ENCODE measurements at places on chromosomes 11 and 22.
A peak's percentile ranks its signal among the peaks of the same experiment; 100 is the strongest.

DNA sequence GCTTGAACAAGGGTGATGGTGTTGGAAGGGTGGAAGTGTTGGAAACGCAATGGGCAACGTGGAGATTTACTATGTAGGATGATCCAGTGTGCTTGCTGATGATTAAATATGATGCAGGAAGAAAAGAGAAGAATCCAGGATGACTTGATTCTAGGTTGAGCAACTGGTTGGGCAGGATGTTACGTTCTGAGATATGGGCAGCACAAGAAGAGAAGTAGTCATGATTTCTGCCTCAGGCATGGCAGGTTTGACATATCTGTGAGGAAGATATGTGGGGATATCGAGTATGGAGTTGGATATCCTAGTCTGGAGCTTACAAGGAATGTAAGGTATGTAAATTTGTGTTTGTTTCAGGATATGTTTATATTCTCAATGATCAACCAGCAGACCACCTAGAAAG lies 1.9 kb downstream of the OR52K1 start:
- DNase-seq: no peak

DNA sequence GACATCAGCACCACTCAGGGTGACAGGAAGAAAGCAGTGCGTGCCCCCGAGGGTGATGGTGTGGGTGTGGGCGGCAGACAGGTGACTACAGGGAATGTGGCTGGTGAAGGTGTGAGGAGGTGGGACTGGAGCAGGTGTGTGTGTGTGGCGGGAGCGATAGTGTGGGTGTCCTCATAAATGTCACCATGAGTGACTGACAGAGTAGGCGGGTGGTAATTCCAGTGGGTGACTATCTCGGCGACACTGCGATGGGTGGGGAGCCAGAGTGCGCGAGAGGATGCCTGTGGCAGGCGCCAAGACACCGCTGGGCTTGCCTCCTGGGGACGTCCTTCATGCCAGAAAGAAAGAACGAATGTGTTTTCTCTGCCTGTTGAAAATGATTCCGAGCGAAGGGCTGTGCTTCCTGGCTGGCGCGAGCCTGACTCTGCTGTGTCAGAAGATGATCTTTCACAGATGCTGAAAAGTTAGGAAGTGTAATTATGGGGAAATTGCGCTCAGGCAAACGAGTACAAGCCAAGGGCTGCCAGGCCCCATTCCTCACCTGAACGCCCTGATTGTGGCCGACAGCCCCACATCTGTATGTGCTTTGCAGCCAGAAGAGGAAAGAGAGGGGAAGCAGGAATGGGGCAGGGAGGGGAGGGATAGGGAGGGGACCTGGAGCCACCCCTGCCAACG lies 98.8 kb upstream of the CD82 start:
- DNase-seq: no peak

GRCh38 chr11:67252831-67253239 lies 13.4 kb upstream of the GRK2 start:
- DNase-seq: peak; percentile 58

GRCh38 chr11:102577182-102577581 lies 46.6 kb upstream of the MMP7 start:
- DNase-seq: peak; percentile 33

DNA sequence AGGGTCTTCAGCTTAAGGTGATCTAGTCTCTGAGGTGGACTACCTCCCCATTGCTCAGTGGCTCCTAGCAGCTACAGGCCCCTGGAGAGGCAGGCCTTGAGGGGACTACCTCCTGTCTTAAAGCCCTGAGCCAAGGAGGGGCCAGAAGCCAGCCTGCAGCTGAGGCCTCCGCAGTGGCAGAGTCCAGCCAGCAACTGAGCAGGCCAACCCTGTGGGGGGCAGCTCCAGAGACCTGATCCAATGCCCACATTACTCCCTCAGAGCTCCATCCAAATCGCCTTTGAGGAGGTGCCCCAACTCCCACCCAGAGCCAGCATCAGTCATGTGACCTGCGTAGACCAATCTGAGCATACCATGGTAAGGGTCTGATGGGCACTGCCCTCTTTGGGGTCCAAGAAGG lies 2.7 kb downstream of the C2CD2L start:
- no peak for DNase-seq

GRCh38 chr11:118415062-118415738 lies 13.8 kb downstream of the ATP5MG start:
- peak; percentile 12 for DNase-seq

All from mesenchymal stem cell (in vitro differentiated cells and primary cell).